ENCODE measurements at places on chromosomes 5 and 9.

- no peak for DNase-seq
Observed at GRCh38 chr5:133683646-133684596, 71.6 kb upstream of the FSTL4 start.

DNA sequence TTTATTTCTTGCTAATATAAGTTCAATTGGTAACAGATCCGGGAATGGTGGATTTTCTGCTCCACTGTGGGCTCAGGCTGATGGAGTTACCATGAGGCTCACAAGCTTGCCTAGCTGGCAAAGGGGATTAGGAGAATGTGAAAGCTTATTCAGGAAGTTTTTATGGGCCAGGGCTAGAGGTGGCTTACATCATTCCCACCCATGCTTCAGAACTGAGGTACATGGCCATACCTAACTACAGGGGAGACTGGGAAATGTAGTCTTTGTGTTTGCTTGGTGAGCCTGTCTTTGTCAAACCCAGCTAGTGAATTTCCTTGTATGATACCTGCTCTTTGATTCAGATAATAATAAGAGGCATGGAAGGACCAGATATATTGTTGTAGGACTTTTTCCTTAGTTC lies 105.9 kb upstream of the DHFR start:
- no peak for DNase-seq

DNA sequence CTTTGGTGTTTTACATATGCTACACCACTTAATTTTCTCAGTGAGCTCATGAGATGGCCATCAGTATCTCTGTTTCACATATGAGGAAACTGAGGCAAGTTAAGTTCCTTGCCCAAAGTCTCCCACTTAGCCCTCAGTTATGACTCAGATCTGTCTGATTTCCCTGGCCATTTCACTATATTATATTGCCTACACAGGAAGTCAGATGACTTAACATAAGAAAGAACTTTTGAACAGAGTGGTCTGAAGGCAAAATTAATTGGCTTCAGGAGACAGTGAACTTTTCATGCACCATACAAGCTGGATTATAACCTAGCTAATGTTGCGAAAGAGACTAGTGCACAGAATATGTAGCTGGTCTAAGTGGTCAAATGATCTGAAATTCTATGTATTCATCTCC lies 221.6 kb downstream of the NFIB start:
- DNase-seq = no peak

DNA sequence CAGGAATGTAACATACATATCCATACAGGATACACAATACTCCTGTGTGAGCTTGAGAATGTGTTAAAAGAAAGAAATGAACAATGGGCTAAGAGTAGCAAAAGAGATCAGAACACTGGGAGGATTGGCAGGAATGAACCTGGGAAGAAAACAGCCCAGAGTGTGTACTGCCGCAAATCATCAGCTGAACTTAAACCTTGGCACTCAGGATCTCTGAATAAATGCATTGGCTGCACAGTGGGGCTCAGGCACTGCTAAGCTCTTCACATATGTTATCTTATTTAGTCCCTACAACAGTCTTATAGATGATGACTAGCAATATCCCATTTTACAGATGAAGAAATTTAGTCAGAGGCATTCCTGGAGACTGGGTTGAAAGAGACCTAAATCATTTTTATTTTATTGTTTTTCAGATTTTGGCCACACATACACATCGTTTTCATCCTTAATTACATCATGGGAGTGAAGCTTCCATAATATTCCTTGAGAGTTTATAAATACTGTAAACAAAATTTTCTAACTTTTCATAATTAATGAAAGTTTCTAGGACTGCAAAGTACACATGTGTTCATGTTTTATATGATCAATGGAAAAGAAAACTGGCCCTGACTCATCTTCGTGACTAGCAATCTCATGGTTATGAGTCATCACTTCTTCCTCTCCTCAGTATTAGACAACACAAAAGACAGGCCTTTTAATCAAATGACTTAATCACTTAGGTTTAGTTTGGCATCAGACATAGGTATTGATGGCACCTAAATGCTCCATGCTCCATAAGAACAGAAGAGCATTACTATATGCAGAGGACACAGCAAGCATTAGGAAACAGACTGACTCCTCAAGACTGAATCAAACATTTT lies 59.2 kb downstream of the CDH18 start:
- no peak for DNase-seq

- DNase-seq = no peak
Observed at GRCh38 chr5:115788440-115788839, 28.0 kb downstream of the CDO1 start.

All from HAP-1 (cell line).